Astrocyte of the cerebellum (primary cell): ENCODE measurements at places on chromosomes 1 and 21.

DNA sequence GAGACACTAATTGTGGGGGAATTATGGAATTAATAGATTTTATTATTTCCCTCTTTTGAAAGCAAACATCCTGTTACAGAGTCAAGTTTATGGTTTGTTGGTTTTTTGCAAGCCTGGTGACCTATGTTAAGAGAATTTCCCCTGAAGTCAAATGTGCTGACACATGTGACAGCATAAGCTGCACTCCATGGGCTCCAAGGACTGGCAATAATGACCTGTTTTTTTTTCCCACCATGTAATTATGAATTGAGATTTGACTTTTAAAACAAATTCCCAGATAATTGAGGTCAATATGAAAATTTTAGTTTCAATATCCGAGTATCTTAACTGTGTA lies 242.5 kb upstream of the SGIP1 start:
- DNase-seq, result no peak

- DNase-seq, result no peak
Measured at GRCh38 chr1:156247460-156248322, at the start of gene PAQR6. Gene PAQR6 (minus strand): TSS chr1:156248056. CDS start chr1:156246731, 1,325 bp downstream.

DNA sequence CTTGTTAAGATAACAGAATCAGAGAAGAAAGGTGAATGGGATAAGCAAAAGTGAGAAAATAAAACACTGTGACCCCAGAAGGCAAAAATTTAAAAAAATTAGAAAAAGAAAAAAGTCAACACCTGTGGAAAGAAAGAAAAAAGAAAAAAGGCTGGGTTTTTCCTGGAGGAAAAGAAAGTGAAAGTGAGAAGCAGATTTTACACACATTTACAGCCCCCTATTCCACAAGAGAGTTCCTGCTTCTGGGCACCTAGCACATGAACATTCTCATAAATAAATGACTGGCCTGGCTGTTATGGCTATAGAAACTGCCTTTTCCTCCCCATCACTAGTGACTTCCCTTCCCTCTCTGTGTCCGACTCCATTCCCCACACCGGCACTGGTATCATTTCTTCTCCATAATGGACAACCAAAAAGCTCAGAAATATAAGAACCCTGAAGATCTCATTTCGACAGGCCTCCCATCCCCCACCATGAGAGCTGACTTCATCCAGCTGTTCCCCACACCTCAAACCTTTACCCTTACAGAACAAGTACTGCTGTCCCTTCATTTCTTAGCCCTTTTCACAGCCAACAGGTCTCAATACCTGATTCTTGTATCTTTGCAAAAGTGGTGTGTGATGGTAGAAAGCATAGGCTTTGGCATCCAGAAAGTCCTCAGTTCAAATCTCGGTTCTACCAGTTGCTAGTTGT lies 12.6 kb downstream of the MTF1 start:
- DNase-seq, result no peak

- DNase-seq, result no peak
Measured at GRCh38 chr1:202289009-202289408, 52.7 kb downstream of the UBE2T start.

GRCh38 chr1:35642471-35642955 lies 1.2 kb upstream of the PSMB2 start:
- no peak for DNase-seq

DNA sequence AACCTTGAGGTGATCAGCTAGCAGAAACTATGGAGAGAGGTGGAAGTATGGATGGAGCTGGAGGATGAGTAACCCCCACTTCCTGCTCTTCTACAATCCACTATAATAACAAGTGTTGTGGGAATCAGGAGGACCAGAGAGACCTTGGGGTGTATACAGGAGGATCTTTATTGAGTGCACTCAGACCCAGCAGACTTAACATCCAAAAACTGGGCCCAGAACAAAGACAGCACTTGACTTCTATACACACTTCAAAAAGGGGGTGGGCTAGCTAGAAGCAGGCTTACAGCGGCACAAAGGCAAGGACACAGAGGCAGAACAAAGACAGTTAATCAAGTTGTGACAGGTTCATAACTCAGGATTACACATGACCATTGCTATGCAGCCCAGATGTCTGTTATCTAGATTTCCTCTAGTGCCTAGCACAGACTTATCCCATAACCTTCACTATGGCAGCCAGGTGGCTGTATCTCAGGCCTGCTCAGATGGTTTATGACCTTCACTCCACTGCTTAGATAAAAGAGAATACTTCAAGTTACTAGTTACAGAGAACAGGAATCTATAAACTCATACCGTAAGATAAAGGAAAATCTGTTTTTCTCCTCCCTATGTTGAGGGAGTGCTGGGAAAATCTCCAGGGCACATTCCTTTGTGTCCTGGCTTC lies 36.1 kb upstream of the PADI2 start:
- no peak for DNase-seq

DNA sequence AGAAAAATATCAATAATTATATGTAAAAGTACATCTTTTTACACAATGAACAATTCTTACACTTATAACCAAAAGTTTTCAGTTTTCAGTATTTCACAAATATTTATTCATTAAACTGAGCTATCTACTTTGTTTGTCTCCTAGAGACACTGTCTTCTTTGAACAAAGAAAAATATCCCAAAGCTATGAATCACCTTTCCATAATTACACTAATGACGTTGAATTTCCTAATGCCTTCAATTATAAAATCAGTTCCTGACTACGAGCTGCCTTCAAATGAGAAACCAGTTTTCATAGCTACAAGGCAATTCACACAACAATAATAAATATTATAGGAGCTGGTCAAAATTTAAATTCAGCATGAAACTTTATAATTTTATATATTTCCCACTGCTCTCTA lies 201.8 kb upstream of the BRINP3 start:
- DNase-seq, result no peak

- DNase-seq, result no peak
Measured at GRCh38 chr1:88825721-88826120, 65.6 kb downstream of the GTF2B start.

DNA sequence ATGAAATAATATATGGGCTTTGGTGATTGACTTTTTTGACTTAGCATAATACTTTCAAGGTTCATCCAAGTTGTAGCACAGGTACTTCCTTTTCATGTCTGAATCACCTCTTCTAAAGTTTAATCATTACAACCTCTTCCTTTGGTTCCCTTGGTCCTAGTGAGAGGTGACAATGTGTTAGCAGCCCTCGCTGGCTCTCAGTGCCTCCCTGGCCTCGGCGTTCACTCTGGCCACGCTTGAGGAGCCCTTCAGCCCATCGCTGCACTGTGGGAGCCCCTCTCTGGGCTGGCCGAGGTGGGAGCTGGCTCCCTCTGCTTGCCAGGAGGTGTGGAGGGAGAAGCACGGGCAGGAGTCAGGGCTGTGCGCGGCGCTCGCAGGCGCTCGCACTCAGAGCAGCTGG lies 13.0 kb upstream of the RCAN3 start:
- no peak for DNase-seq

GRCh38 chr1:204441558-204441957 lies 29.9 kb upstream of the PPP1R15B start:
- DNase-seq, result no peak

- no peak for DNase-seq
Measured at GRCh38 chr1:200867018-200867811, 5.6 kb upstream of the GPR25 start.
